ENCODE measurements at places on chromosomes 2 and 18. TPM values are rescaled to one million over a fixed set of nuclear protein-coding genes. Genes with fewer than 3 reads are reported as not detected.

The PRKD3 gene
- 45.9 TPM for total RNA-seq

The GRHL1 gene
- 6.8 TPM for total RNA-seq

The ZNF532 gene
- total RNA-seq, result 70.2 TPM

The AQP12A gene
- total RNA-seq, result not detected

The ZNF892 gene
- total RNA-seq, result 7.1 TPM

The REG3G gene
- total RNA-seq, result not detected

The KCNF1 gene
- total RNA-seq, result 0.36 TPM

The ITGB6 gene
- 50.4 TPM for total RNA-seq

The IL36RN gene
- total RNA-seq, result not detected

The PARD6G gene
- 3.6 TPM for total RNA-seq

The LAMA3 gene
- total RNA-seq, result 45.2 TPM

The DNAJC10 gene
- 89.5 TPM for total RNA-seq

The TFPI gene
- 99.7 TPM for total RNA-seq

The HTR2B gene
- total RNA-seq, result not detected

The HSPE1 gene
- 349 TPM for total RNA-seq

The LYG1 gene
- 0.12 TPM for total RNA-seq

The LBH gene
- 33.9 TPM for total RNA-seq

The SEMA4C gene
- total RNA-seq, result 34.4 TPM

All from epithelial cell of proximal tubule (primary cell).